Stimulated activated naive B cell treated with anti-CD40 and anti-IgM and Interleukin-4, amounts not matched to agents 10 μg/mL and 1 μg/mL and 100 μg/mL, for 72 hours (primary cell): ENCODE measurements at places on chromosomes 5 and 9.

- no peak for DNase-seq
Measured at GRCh38 chr9:91655215-91655614, 231.6 kb upstream of the NFIL3 start.

GRCh38 chr5:125492977-125493376 is 746.5 kb upstream of the ZNF608 start:
- no peak for DNase-seq

- no peak for DNase-seq
Measured at GRCh38 chr9:15977438-15977837, 424.6 kb downstream of the CCDC171 start.

GRCh38 chr5:153823036-153823435 is 215.7 kb downstream of the FAM114A2 start:
- no peak for DNase-seq

DNA sequence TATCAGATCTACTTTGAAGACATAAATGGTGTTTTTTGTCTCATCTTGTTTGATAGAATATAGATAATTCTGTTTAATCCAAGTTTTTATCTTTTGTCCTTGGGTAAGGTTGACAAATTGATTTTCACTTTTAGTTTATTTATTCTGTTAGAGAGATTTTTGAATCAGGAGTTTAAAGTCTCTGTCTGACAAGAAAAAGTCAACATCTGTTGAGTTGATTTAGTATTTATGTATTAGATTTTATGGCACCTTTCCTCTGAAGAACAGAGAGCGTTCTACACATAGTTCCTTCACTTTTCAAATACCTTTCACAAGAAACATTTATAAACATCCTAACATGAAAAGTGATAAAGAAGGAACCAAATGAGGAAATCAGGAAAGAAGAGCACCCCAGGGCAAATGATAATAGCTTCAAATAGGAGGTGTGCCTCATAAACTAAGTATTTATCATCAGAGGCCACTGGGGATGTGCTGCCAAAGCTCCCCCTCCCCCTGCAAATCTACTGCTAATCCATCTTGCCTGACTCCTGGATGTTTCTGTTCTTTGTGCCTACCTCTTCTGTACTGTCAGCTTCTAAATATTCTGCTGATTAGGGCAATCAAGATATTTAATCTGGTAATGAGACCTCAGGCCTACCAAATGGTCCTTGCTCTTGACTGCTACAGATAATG is 457.7 kb upstream of the CHD1 start:
- no peak for DNase-seq
